ENCODE measurements at places on chromosomes 5 and 9.

DNA sequence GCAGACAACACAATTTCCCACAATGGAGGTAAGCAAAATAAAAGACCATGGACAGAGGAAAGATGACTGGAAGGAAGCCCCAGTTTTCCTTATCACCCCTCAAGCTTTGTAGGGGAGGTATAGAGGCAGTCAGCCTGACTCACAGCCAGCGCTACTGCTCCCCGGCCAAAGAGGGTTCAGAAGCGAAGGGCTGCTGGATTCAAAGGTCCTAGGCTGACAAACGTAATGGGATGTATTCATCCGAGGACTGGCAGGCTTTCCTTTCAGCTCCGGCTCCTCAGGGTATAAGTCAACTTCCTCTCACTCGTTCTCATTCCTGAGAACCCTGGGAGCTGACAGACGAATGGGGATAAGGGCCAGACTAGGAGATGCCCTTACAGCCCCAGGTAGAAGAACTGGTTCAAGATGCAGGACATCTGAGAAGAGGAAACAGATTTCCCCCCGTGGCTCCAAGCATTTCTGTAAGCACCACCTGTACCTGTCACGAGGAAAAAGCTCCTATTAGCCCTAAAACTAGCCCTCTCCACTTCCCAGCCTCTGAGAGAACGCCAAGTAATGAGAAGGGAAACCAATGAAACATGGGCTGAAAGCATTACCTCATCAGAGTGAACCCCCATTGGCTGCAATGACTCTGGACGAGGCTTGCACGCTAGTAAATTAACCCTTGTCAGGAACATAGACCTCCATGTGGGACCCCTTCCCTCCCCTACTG lies 22.1 kb upstream of the FAM13B start:
- DNase-seq, result no peak

DNA sequence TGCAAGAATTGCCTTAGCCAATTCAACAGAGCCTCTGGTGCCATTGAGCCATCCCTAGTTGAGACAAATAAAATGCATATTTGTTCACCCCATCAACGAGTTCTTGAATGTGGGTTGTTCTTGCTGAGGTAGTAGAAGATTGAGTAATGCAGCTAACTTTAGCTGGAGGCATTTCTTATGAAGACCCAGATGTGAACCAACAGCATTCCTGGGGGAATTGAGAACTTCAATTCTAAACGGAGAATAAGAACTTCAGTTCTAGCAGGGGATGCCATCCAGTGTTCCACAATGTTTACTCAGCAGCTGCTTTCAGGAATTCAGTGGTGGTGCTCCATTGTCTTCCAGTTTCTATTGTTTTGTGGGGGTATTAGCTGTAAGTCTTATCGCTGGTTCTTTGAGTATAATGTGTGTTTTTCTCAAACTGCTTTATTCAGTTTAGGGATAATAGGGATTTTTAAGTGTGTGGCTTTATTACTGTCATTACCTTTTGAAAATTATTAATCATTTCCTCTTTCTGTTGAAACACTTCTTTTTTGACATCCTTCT lies 1968.2 kb upstream of the NUDT12 start:
- DNase-seq, result no peak

GRCh38 chr5:31819926-31820516 lies 181.1 kb downstream of the PDZD2 start:
- DNase-seq, result no peak

GRCh38 chr5:76165711-76166374 lies 82.7 kb downstream of the SV2C start:
- no peak for DNase-seq
